ENCODE measurements at places on chromosomes 12 and 14. TPM values are rescaled to one million over a fixed set of nuclear protein-coding genes. Genes with fewer than 3 reads are reported as not detected.

GRCh38 chr12:29030006-29030405 is 119.1 kb upstream of the FAR2 start:
- DNase-seq = no peak

GRCh38 chr14:51228890-51229289 is 11.2 kb upstream of the TMX1 start:
- no peak for DNase-seq

Gene AQP2
- total RNA-seq = not detected

Gene BATF
- 0.64 TPM for total RNA-seq

Gene ACTN1
- 119 TPM for total RNA-seq

Data from right lobe of liver (tissue), 6 donors.